ENCODE measurements at places on chromosomes 6 and 20.

GRCh38 chr20:49684335-49684997 lies 29.2 kb downstream of the B4GALT5 start:
- DNase-seq: no peak

DNA sequence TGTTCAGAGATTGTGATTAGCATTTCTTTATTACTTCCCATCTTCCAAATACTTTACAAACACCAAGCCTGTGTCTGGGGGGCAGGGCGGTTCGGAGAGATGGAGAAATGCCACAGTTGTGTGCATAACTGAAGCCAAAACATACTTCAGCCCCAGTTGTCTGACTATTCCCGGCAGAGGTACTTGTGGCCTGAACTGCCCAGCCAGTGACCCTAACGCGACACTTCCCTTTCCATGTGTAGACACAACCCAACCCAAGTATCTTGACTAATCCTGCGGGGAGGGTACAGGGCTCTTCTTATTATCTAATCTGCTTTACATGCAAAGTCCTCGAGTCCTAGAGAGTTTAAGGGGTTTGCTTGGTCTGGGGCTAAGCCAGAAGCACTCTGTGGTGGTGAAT lies 46.2 kb downstream of the ISM1 start:
- DNase-seq: no peak

DNA sequence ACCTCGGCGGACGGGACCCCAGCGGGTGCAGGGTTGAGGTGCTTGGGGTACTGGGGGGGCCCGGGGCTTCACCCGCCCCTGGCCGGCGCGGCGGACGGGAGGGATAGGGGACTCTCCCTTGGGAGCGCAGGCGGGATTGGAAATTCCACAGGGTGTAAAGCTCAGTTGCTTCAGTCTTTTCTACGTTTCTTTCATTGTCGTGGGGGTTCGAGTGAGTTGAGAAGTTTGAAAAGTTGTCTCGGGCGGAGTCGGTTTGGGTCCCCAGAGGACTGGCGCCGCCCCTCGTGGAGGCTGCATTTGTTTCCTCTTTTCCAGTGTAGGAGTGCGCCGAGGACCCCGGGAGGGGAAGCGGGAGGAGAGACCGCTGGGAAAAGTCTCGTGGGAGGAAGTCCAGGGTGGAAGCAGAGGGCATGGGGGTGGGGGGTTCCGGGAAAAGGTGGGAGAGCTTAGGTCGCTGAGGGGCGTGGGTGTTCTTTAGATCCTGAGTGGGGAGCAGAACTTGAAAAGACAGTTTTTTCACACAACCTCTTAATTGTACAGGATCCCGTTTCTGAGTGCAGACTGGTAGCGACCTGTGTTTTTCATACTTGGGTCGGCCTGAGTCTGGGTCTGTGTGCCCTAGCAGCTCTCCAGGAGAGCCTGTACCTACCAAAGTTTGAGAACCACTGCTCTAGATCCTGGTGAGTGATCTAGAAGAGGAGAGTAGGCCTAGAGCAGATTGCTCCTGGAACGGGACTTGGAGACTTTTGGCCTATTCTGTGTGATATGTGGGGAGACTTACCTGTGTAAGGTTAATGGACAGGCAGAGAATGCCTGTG lies 495 bp downstream of the FAM83B start:
- DNase-seq: no peak

DNA sequence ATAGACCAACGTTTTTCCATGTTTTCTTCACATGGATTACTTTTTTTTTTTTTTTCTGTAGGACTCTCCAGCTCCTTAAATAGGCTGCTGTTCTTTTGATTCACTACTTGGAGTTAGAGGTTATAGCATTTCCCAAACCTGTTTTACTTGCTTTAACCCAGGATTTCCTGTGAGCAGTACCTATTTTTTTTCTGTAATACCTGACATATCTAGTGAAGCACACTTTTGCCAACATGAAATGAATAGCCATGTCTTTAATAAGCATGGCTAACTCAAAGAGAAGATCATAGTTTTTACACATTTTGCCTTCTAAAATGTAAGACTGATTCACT lies 137.0 kb downstream of the FOXA2 start:
- DNase-seq: no peak

- no peak for DNase-seq
These were observed 194.8 kb downstream of the SLC35F1 start for GRCh38 chr6:118101831-118102345.

DNA sequence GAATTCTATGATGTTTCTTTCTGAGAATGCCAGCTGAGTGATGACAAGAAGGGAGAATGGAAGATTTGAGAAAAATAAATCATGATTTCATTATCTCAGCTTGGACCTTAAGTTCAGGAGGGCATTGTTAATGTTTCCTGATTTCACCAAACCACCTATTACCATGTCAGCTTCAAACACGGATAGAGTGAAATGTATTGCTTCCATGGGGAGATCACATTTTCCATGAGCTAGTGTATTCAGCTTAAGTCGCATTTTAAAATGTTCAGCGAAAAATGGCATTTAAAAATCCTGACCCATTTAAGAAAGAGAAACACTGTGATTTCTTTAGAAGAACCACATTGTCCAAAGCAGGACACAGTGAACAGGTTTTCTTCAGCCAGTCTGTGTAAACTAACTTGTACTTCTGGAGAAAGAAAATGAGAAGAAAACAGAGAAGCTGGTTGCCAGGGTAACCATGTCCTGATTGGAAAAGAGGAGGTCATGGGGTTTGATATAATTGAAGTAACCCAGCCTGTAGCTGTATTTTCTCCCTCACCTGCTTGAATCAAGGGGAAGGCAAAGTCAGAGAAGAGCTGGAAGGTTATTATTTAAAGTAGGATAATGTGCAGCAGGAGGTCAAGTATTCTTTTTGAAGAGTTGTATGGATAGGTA lies 684.1 kb upstream of the NRSN1 start:
- no peak for DNase-seq

- DNase-seq: no peak
These were observed 77.8 kb upstream of the XRN2 start for GRCh38 chr20:21225215-21225947.

- no peak for DNase-seq
These were observed 256.1 kb downstream of the ZNF217 start for GRCh38 chr20:53337390-53338101.

GRCh38 chr6:159978291-159979135 lies 9.6 kb downstream of the IGF2R start:
- peak; percentile 17 for DNase-seq

DNA sequence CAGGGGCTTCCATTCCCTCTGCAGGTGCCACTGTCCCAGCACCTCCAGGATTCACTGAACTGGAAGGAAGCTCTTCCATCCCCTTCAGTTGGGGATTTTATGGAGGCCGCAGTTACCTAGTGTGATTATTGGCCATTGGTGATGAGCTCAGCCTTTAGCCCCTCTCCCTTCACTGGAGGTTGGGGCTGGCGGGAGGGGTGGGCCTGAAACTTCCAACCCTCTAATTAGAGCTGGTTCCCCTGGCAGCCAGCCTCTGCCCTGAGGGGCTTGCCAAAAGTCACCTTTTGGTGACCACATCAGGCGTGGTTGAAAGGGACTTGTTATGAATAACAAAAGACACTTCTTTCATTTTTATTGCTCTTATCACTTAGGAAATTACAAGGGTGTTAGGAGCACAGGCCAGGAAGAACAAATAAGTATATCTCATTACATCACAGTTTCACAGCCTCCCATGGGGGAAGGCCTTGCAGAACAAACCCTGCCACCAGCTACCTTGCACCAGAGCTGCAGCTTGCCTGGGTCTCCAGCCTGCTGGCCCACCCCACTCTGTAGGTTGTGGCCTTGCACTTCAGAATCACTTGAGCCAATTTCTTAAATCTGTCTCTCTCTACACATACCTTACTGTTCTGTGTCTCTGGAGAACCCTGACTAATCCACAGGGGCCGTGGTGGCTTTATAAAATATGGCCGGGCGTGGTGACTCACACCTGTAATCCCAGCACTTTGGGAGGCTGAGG lies 5.0 kb downstream of the PYGB start:
- no peak for DNase-seq

GRCh38 chr6:40457261-40457660 lies 129.9 kb downstream of the LRFN2 start:
- DNase-seq: no peak

GRCh38 chr20:39533858-39534257 lies 571.7 kb downstream of the DHX35 start:
- DNase-seq: no peak

DNA sequence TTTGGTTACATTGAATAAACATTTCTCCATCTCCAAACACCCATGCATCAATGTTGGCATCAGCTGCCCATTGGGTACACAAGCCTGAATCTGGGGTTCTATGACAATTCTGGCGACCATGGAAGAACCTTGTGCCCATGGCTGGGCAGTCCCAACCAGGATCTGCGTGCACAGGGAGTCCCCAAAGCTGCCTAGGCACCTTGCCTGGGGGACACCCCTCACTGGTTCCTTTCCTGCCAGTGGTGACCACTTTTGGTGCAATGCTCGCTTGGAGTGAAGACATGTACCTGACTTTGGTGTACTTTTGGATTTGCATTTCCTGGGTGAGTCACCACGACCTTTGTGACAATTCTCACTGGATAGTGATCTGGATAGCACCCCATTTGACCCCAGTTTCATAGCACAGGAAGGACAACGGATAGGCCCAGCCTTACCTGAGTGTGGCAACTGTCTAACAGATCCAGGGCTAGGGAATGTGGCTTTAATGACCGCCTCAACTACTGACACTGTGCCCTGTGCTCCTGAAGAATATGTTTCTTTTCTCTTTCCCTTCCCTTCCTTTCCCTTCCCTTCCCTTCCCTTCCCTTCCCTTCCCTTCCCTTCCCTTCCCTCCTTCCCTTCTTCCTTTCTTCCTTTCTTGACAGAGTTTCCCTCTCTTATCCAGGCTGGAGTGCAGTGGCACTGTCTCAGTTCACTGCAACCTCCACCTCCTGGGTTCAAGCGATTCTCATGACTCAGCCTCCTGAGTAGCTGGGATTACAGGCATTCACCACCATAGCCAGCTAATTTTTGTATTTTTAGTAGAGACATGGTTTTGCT lies 7.1 kb downstream of the SPINT3 start:
- DNase-seq: no peak

DNA sequence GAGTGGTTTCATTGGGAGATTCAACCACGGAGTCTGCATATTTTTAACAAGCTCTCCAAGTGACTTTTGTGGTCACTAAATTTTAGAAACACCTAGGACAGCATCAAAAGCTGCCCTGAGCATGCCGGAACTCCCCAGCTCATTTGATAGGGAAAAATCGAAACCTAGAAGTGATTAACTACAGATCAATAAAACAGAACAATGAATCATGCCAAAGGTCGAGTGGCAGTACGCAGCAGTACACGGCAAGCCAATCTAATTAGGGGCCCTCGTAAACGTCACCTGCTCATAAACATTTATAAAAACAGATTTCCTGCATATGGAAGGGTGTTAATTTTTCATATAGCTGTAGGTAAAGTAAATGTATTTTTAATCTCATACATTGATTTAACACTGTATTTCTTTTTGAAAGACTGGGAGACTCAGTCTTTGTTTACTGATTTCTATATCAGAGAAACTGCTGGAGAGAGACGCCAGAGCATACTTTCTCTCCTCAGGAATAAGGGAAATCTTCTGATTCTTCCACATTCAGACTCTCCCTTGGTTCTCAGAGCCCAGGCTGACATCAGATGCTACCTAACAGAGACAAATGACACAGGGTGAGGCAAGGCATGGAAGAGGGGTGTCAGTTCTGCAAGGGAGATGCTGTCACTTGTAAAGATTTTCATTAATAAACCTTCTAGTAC lies 232.5 kb downstream of the PTPRT start:
- DNase-seq: no peak

DNA sequence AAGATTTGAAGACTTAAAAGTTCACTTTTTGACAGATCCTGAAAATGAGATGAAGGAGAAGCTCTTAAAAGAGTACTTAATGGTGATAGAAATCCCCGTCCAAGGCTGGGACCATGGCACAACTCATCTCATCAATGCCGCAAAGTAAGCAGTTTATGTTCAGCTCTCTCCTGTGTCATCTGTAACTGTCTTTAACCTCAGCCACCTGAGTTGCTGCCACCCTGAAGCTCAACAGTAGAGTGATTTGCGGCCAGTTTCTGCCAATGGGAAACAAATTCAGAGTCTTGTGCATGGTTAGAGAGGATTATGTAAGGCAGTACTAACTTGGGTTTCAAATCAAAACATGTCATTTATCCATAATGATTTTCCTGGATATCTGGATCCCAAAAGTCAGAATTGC lies 10.1 kb downstream of the TNFAIP3 start:
- DNase-seq: no peak
